ENCODE measurements at places on chromosomes 16 and 17.
A peak's percentile ranks its signal among the peaks of the same experiment; 100 is the strongest.

DNA sequence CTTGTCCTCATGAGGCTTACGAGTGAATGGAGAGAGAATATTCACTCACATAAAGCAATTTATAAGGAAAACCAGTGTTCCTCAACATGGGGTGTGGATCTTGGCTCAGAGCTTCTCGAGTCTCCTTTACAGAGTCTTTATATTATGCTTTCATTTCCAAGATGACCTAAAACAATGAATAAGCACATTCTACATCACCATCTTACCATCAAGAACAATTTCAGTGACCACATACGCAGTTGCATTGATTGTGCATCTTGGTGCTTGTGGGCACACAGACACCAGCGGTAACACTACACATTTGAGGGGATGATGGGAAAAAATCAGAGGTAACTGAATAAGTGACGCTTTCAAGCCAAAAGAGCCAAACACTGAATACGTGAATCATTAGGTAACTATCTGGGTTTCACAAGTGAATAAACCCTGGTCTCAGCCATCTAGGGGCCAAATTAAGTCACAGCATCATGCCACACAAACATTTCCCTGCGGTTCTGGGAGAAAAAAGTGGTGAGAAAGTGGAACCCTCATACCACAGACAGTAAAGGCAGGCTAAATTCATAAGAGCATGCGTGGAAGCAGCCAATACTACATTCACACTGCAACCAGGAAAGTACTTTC lies 9.4 kb downstream of the CWC25 start:
- no peak for DNase-seq

- no peak for DNase-seq
Observed at GRCh38 chr16:24138024-24138423, 118.1 kb upstream of the CACNG3 start.

- DNase-seq, result no peak
Observed at GRCh38 chr17:57099165-57099564, 14.1 kb downstream of the AKAP1 start.

- DNase-seq, result no peak
Observed at GRCh38 chr17:46770439-46770817, 48.1 kb downstream of the WNT3 start.

GRCh38 chr16:84548971-84549844 lies 44.7 kb upstream of the MEAK7 start:
- DNase-seq, result peak; percentile 30

- no peak for DNase-seq
Observed at GRCh38 chr16:19365486-19365885, 52.2 kb upstream of the TMC5 start.

- DNase-seq, result no peak
Observed at GRCh38 chr16:67204076-67204475, 5.1 kb downstream of the ELMO3 start.

- DNase-seq, result no peak
Observed at GRCh38 chr17:81803728-81804558, at the start of gene GCGR. Gene GCGR (plus strand): TSS chr17:81804150. CDS start chr17:81809019, 4,869 bp downstream.

DNA sequence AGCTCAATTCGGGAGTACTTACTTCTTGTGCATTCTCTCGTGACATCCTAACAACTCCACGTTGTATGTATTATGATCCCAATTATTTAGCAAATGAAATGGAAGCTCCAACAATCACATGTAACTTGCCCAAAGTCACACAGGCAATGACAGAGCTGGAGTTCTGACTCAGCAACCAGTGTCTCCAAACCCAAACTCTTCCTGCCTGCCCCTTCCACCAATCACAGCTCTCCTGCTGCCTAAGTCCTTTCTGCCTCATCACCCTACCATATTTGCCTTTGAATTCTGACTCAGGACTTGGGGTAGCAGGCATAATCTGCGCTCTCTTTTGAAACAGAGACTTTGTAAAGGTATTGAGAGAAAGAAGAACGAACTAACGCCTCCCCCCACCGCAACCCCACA lies 245.2 kb upstream of the MAF start:
- DNase-seq, result no peak

GRCh38 chr16:2983706-2984136 lies 3.5 kb upstream of the PKMYT1 start:
- peak; percentile 65 for DNase-seq

DNA sequence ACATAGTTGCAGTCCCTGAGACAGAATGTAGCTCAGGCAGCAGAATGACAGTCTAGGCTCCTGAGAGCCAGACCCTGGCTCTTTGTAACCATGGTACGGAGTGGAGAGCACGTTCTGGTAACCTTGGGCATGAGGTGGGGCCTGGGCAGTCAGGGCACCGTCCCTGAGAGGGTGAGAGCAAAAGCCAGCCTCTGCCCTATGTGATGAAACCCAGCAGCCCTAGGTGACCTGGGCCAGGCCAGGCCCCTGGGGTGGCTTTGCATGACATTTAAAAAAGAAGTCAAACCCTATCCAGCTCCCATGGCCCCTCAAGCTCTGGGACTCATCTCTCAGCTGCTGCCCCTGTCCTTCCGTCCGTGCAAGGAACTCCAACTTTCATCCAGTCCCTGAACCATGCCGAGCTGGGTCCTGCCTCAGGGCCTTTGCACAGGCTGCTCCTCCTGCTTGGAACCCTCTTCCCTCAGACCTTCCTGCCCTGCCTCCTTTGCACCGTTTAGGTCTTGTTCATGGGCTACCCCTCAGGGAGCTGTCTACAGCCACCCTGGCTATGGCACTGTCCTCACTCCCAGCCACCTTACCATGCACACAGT lies 188.6 kb downstream of the NTN1 start:
- DNase-seq, result no peak

- DNase-seq, result no peak
Observed at GRCh38 chr16:82672676-82673075, 45.9 kb downstream of the CDH13 start.

- no peak for DNase-seq
Observed at GRCh38 chr16:54454616-54455015, 168.0 kb upstream of the IRX3 start.

DNA sequence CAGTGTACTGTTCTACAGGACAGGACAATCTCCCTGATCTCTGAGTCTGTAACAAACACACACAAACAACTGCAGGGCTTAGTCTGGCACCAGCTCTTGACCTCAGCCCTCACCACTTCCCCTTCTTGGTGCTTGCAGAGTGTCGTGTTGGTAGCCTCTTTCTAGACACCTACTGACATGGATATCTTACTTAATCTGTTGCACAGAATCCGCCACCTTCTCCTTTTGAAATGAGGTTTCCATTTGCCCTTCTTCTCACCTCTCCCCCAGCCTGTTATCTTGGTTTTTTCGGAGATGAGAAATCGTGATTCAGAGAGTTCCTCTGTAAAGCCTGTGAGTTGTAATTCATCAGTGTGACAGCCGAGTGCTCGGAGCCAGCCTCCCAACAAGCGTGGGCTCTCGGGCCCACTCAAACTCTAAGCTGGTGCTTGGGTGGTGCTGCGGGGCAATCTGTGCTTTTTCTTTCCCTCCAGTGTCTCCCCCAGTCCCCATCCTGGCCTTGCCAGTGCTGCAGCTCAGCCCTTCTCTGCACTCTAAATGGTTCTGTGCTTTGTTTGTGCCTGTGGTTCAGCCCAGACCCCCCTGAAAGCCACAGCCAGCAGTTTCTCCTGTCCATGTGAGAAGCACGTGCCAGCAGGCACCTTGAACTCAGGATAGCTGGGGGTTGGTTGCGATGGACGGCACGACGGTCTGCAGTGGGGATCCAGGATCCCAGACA lies 28.1 kb downstream of the KIAA0513 start:
- DNase-seq, result peak; percentile 78

DNA sequence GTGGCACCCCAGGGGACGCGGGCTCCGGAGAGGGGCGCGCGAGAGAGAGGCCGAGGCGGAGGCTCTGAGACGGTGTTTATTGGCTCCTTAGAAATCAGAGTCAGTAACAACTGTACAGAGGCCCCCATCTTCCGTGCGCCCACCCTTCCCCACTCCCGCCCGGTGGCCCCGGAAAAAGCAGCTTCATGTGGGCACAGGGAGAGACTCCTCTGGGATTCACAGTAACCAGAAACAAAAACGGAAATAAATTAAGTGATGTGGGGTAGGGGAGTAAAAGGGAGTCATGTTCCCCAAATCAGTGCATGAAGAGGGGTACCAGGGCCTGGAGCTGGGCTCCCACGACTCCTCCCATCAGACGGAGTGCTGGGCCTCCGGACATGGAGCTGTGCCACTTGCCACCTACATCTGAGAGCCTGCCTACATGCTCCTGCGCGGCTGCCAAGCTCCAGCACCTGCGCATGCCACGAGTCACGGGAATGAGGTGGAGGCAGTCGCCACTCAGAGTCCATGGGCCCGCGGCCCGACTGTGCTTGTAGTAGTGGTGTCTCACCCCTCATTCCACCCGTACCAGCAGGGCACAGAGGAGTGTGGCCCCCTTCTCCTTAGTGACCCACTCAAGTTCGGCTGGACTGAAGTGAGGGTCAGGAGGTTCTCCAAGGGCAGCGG lies 543 bp upstream of the GPS2 start:
- no peak for DNase-seq

- no peak for DNase-seq
Observed at GRCh38 chr16:24540602-24541210, 1.3 kb downstream of the RBBP6 start.

DNA sequence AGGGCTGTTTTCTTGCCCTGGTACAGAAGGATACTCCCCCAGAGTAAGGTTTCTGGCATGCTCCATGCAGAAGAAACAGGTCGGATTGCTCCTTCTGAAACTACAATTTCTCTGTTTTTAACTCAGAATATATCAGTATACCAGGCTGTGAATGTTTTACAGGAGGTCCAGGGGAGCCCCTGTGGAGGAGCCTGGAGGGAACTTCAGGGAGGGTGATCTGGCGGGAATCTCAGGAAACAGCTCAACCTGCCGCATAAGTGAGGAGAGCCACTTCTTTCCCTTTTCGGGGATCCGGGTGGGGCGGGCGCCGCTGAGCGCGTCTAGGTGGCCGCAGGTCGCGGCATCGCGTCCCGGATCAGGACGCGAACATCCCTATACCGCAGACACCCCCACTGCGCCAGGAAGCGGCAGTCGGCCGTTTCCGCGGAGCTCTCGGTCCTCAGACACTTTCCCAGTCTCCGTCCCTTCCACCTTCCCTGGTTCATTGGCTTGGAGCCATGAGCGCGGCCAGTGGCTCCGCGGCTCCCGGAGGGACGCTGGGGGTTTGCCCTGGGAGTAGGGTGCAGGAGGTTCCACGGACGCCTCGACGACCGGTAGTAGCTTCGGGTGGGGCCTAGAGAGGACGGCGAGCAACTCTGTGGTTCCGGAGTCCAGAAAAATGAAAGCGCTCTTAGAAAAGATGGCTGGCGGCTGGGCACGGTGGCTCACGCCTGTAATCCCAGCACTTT lies 3.1 kb upstream of the ZNF764 start:
- peak; percentile 20 for DNase-seq

GRCh38 chr16:58339452-58339981 lies 44.7 kb upstream of the PRSS54 start:
- no peak for DNase-seq

- no peak for DNase-seq
Observed at GRCh38 chr17:52178012-52178411, 19.5 kb upstream of the CA10 start.

DNA sequence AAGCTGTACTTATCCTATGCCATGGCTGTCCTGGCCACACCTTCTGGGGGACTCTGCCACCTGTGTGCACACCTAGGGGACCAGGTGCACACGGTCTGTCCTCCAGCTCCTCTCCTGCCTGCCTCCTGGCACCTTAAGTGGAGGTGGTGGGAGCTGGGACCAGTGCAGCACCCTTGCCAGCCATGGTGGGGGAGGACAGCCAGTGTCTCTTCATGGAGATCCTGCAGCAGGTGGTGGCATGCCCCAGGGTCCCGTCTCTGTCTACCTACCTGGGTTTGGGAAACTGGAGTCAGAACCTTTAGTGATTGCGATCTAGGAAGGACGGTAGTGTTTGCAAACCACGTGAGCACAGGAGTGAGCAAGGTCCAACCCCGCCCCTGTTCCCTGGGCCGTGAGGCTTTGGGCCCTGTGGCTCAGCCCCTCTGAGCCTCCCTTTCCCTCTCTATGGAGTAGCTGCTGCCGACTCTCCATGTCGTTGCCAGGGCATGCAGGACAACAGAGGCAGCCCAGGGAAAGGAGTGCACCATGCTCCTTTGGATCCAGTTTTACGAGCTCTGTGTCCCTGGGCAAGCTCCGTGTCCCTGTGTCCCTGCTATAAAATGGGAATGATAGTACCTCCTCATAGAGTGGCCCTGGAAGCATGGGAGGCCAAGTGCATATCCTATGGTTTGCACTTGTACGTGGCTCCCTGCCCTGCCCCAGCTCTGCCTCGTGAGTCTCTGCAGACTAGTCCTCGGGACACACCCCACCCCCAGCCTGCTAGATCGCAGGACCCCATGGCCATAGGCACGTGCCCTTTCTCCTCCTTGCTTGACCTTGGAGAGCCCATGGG lies 7.1 kb downstream of the ADGRG1 start:
- no peak for DNase-seq

- no peak for DNase-seq
Observed at GRCh38 chr16:89890200-89890599, 16.8 kb downstream of the TCF25 start.

DNA sequence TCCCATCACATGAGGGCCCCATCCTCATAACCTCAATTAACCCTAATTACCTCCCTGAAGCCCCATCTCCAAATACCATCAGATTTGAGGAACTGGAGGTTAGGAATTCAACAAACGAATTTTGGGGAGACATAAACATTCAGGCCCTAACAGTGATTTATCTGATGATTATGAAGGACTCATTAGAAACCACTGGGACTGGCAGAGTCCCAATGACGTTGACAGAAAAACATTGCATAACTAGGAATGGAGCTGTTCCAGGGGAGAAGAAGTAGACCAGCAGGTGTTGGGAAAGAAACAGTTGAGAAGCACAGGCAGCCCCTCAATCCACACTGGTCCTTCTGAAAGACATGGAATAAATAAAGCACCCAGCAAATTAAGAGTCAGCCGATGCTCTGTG lies 282.0 kb downstream of the MAP2K4 start:
- no peak for DNase-seq

- DNase-seq, result peak; percentile 28
Observed at GRCh38 chr17:68249354-68249765, 1.5 kb downstream of the AMZ2 start.

GRCh38 chr17:39787041-39787440 lies 49.3 kb downstream of the GRB7 start:
- DNase-seq, result no peak

DNA sequence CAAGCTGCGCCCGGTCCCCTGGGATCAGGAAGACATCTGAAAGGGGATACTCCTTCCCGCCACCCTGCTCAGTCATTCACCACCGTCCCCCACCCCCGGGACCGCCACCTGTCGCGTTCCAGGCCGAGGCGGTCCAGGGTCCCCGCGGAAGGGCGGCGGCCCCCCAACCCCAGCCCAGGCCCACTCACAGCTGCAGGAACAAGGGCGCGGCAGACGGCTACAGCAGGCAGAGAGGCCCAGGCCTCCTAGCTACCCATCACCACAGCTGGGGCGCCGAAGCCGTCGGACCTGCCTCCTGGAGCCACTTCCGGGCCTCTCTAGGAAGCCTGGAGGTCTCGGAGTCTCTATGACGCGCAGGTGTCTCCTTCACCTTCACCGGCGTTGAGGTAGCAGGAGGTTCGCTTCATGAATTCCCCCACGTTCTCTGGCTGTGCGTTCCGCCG lies at the start of gene SDR42E1:
Gene SDR42E1, minus strand, starts transcription at position 272 of the 443 bp plus-strand sequence. CDS start 10,612 bp downstream, outside the sequence.
- peak; percentile 75 for DNase-seq

- DNase-seq, result no peak
Observed at GRCh38 chr17:3744014-3744413, 20.3 kb downstream of the HASPIN start.

All from CD4-positive, alpha-beta T cell treated with Interferon gamma for 1 hour (primary cell).